Naive thymus-derived CD8-positive, alpha-beta T cell (primary cell): ENCODE measurements at places on chromosomes 16 and 17. TPM values are rescaled to one million over a fixed set of nuclear protein-coding genes. Genes with fewer than 3 reads are reported as not detected.
A peak's percentile ranks its signal among the peaks of the same experiment; 100 is the strongest.

DNA sequence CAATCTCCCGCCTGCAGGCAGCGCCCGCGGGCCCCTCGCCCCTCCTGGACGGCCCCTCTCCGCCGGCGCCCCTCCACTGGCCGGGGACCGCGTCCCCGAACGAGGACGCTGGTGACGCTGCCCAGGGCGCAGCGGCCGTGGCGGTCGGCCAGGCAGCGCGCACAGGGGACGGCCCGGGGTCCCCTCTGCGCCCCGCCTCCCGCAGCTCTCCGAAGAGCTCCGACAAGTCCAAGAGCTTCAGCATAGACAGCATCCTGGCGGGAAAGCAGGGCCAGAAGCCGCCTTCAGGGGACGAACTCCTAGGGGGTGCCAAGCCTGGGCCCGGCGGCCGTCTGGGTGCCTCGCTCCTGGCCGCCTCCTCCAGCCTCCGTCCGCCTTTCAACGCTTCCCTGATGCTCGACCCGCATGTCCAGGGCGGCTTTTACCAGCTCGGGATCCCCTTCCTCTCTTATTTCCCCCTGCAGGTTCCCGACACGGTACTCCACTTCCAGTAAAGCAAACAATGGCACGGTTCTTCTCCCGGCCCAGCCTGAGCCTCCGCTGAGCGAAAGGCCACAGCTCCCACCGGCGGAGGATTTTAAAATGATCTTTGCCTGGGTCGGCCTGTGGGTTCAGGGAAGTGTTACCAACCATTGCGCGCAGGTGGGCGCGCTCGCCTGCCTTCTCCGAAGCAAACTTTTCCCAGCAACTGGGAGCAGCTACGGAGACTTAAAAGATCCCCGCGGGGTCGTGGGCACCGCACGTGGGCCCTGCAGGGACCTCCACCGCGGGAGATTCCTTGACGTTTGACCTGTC is 1.1 kb downstream of the FOXL1 start:
- H3K27me3 ChIP-seq = peaks cover 58% of the 10 kb centered on the region
- no peak overlapping the region for H3K27ac ChIP-seq
- peaks cover 2% of the 10 kb centered on the region for H3K36me3 ChIP-seq

The SLC16A11 gene
- 3.5 TPM for total RNA-seq

The SPATA32 gene
- total RNA-seq = 0.47 TPM

DNA sequence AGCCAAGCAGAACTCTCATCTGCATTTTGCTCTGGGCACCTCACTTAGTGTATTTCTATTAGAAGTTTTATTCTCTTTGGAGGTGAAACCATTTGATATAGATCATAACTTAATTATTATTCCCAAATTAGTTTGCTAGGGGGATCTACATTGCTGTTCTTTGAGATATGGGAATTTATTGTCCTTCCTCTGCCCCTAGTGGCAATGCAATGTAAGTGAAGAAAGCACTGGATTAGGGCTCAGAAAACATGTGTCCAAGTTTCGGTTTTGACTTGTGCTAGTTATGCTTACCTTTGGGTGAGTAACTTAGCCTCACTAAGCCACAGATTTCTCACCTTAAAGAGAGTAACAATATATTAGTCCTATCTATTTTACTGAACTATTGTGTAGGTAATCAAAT is 2.9 kb downstream of the KRT39 start:
- H3K4me1 ChIP-seq = no peaks in the 10 kb centered on the region
- peaks cover 6% of the 10 kb centered on the region for H3K36me3 ChIP-seq
- no peak overlapping the region for H3K27ac ChIP-seq

DNA sequence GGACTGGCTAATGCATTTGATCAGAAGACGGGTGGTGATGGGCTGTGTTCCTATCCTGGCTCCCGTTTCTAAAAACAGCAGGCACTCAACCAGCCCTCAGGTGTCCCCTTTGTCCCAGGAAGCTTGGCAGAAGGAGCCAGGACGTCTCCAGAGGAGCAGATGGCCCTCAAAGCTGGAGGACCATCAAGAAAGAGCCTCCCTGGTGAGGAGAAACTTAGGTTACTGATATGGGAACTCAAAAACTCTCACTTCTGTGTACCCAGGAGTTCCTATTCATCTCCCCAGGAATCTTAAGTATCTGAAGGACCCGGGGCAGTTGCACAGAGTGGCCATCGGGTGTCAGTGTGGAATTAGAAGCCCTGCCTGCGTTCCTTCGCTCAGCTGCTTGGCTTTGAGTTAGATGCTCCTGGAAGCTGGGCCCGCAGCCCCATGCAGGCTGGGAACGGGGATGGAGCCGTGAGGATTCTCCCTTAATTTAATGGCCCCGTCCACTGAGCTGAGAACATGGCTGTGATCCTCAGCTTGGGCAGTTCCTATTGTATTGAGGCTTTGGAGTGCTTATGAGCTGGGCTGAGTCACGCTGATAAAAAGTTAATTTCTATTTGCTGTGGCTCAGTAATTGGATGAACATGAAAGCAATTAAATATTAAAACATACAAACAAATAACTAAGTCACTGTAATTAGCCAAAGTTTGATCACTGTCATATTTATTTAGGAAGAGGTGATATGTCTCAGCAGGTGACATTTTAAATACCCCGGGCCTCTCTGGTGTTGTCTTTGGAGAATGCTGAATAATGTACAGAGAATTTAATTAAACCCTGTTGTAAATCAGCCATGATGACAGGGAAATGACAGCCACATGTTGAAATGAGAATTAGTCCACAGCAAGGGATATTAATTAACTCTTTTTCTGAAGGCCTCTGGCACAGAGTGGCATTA is 402.1 kb downstream of the SEC14L1 start:
- peaks cover 6% of the 10 kb centered on the region for H3K4me1 ChIP-seq
- H3K36me3 ChIP-seq = no peaks in the 10 kb centered on the region
- no peak overlapping the region for H3K4me3 ChIP-seq
- DNase-seq = peak; percentile 62

The RHBDL1 gene
- 1.4 TPM for total RNA-seq

DNA sequence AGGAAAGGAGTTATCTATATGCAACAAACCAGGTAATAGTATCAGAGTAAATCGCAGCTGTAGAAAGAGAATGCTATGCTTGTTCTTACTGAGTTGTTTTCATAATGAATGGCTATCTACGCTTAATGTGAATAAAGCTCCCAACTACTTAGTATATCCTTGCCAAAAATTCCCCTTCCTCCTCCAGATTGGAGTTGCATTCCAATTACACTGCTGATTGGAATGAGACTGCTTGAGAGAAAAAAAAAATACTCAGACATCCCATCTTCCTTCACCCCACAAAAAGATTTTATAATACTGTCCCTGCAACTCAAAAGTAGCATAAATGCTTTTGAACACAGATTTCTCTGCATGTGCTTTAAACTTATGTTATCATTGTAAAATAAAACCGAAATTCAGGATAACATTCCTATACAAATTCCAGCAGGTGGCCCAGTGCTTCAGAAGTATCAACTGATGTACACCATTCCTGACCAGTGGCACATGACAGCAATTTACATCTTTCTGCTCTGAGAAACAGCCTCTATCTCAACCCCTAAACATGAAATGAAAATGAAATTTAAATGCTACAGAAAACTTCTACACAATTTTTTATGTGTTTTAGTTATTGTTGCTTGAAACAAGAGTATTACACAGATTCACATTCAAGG is 47.0 kb downstream of the SMURF2 start:
- H3K27me3 ChIP-seq = no peaks in the 10 kb centered on the region
- DNase-seq = no peak
- no peaks in the 10 kb centered on the region for H3K36me3 ChIP-seq
- peaks cover 37% of the 10 kb centered on the region for H3K4me1 ChIP-seq

GRCh38 chr17:28315846-28316705 is 2.9 kb upstream of the TMEM97 start:
- no peak overlapping the region for H3K4me3 ChIP-seq
- no peaks in the 10 kb centered on the region for H3K27me3 ChIP-seq
- H3K4me1 ChIP-seq = peaks cover 23% of the 10 kb centered on the region
- H3K27ac ChIP-seq = peak overlapping the region; percentile 51
- DNase-seq = no peak

DNA sequence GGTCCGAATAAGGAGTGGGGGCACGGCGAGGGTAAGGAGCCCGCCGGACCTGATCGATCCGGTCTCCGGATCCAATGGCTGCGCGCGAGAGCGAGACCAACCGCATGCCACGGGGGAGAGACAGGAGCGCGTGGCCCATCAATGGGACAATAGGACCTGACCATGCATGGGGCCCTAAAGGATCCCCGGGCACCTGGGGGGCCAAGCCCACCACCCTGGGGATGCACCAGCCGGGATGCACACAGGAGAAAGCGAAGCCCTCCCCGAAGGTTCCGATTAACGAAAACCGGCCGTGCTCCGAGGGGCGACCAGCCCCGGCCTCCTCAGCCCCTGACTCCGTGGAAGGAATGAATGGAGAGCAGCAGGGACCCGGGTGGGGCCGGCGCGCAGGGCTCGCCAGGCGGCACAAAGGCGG is 525 bp downstream of the JPT1 start:
- peak overlapping the region; percentile 74 for H3K27ac ChIP-seq
- no peaks in the 10 kb centered on the region for H3K36me3 ChIP-seq
- peak overlapping the region; percentile 92 for H3K4me3 ChIP-seq
- no peak for DNase-seq

GRCh38 chr17:29051731-29052130 is 8.8 kb downstream of the PIPOX start:
- H3K4me3 ChIP-seq = no peak overlapping the region
- H3K36me3 ChIP-seq = no peaks in the 10 kb centered on the region
- H3K4me1 ChIP-seq = no peaks in the 10 kb centered on the region
- no peak overlapping the region for H3K27ac ChIP-seq

DNA sequence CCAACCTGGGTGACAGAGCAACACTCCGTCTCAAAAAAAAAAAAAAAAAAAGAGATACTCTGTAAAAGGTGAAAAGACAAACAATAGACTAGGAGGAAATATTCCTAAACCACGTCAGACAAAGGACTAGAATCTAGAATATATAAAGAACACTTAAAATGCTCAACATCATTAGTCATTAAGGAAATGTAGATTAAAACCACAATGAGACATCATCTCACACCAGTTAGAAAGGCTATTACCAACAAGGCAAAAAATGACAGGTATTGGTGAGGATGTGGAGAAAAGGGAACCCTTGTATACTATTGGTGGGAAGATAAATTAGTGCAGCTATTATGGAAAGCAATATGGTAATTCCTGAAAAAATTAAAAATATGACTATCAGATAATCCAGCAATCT is 903.1 kb upstream of the SOX9 start:
- no peaks in the 10 kb centered on the region for H3K4me1 ChIP-seq
- no peak for DNase-seq
- no peaks in the 10 kb centered on the region for H3K36me3 ChIP-seq
- no peak overlapping the region for H3K27ac ChIP-seq
- peaks cover 1% of the 10 kb centered on the region for H3K27me3 ChIP-seq
